Tongue (tissue), 3 donors: ENCODE measurements at places on chromosomes 6 and 20.

DNA sequence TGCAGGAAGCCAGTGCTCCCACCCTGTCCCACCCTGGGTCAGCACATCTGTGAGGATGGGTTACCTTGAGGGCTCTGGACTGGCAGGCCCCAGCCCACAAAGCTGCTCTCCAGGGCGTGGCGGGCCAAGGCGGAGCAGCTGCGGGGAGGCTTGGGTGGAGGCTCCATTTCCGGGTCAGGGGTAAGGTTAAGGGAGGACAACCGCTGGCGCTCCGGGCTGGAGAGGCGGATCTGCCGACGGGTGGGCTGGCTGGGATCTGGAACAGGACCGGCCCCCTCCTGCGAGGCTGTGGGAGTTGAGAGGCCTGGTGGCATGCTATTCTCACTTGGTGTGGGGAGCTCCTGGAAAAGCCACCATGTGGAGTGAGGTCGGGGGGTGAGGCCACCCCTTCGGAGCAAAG, 5.5 kb downstream of the SMPD2 start:
- DNase-seq, result no peak

DNA sequence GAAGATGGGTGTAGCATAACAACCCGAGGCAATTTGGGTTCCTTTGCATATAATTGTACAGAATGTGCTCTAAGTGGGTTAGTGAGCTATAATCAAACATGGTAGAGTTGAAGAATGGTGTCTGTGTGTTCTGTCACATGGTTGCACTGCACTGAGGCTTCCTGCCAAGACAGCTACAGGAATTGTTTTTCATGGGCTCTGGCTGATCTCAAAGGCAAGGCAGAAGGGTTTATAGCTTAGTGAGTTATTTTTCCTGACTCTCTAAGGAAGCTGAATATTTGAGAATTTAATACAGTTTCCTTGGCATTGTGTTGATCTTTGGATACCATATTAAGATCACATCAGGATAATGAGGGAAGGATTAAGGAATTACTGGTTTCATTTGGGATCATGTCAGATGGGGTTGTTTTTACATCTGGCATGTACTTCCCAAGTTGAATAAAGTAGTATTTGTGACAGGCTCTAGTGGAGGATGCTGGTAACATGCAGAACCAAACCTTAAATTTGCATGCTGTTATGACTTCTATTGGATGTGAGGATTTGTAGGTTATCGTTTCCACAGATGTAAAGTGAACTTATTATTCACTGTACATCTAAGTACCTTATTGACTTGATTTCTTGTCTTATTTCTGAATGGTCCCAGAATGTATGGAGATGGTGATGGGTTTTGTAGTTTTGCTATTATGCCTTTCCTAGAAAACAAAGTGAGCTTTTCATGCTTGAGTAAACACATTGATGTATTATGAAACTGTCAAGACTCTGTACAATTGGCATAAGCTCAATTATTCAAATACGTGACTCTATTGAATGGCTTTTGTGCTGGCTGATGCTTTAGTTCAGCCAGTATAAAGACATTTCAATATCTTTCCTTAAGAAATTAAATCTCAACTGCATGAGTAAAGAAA, 43.3 kb downstream of the LRRC1 start:
- DNase-seq, result peak; percentile 65

GRCh38 chr6:168091381-168092264, 12.6 kb upstream of the FRMD1 start:
- DNase-seq, result no peak

DNA sequence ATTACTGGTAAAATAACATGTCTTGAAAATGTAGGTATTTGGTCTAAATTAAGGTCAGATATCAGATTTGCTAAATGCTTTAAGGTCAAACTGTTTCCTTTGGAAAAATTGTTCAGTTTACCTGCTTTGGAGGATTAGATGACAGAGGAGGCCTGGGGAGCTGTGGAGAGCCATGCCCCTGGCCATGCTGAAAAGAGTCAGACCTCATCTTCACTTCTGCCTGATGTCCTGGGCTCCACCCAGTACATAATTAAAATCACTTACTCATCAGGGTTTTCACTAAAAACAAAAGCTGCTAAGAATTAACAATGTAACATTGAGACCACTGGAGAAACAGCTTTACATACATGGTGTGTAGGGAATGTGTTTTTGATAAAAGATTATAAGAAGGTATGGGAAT, 60.8 kb upstream of the UNC93A start:
- DNase-seq, result no peak

- DNase-seq, result no peak
Measured at GRCh38 chr6:80527552-80528052, 421.1 kb downstream of the BCKDHB start.

DNA sequence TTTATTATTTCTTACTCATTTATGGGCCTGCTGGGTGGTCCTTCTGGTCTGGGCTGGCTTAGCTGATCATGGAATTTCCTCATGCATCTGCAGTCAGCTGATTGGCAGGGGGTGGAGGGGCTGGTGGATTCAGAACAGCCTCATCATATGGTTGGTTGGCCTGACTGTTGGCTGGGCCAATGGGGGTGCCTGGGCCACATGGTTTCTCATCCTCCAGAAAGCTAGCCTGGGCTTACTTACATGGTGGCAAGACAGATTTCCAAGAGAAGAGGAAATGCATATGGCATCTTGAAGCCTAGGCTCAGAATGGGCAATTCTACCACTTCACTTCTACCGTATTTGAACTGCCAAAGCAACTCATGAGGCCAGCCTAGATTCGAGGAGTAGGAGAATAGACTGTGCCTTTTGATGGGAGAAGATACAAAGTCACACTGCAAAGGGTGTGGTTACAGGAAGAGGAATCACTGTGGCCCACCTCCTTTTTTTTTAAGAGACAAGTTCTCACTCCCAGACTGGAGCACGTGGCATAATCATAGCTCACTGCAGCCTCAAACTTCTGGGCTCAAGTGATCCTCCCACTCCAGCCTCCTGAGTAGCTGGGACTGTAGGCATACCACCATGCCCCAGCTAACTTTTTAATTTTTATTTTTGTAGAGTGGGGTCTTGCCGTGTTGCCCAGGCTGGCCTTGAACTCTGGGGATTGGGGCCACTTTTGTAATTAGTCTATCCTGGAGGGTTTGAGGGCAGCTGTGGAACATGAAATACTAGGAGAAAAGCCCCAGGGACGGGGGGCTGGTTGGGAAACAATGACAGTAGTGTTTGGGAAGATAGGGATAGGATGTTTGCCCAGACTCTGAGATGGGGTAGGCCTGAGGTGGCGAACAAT, 47.6 kb upstream of the RNF24 start:
- peak; percentile 19 for DNase-seq
